ENCODE measurements at places on chromosomes 7 and 10.
A peak's percentile ranks its signal among the peaks of the same experiment; 100 is the strongest.

DNA sequence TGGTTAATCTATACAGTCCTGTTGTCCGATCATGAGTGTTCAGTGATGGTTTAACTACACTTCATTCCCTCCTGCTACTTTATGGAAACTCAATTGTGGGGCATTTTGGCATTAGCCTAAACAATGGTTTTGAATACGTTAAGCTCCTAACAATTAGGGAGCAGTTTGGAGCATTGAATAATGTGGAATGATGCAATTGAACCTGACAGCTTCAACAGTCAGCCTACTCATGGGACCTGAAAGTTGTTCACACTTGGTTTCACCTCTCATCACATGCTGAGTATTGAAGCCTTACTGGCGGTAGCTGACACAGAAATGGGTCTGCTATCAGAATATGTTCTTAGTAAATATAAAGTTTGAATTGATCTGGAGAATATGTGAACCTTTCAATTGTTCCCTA, 186.1 kb downstream of the MLLT10 start:
- DNase-seq: no peak

- DNase-seq: no peak
Measured at GRCh38 chr10:97234400-97234799, 48.6 kb upstream of the SLIT1 start.

DNA sequence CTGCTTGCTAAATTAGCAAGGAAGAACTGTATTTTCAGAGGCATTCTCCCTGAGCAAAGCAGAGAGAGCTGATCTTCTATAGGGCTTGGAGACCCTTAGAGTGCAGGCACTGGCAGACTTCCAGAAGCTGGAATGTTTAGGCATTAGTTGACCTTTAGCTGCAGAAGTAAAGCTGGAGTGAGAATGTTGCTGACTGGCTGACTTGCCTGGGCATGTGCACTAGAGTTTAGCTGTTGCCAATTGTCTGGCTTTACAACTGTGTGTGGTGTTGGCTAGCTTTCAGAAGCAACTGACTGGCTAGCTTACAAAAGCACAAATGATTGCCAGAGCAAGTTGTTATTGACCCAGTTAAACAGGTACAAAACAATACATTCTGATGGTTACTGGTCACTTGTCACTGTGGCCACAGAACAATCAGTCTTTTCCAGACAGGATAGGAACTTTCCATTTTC, 25.1 kb downstream of the FAM13C start:
- no peak for DNase-seq

DNA sequence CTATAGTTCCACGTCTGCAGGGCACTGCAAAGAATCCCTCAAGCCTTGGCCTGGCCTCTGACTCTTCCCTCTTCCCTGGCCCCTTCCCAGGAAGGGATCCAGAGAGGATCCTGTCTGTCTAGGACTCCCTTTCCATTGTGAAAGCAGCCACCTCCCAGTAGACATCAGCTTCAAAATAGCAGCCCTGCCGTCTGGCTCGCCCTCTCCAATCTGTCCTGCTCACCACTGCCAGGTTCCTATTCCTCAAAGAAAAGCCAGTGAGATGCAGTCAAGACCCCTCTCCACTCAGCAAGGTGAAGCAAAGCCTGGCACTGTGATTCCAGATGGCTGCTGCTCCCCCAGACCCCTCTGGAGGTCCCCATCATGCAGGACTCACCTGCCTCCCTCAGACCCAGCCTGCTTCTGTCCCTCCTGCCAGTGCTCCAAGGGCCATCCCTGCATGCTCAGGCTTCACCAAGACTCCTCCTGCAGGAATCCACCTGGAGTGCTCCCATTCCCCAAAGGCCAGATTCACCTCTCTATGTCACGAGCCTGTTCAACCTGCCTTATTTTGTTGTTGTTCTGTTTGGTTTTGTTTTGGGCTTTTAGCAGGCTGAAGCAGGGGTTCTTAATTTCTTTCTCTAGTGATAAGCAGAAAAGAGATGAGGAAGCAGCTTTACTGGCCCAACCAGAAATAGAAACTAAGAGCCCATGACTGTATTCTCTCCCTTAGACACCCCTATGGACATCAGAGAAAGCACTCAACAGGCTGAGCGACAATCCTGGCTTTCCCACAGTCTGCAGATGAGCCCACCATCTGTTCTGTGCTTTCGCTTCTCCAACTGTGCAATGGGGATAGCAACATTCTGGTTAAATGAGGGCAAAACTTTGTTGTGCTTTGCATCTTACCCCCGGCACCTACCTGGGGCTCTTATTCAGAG, 305.1 kb downstream of the GRID1 start:
- DNase-seq: no peak

DNA sequence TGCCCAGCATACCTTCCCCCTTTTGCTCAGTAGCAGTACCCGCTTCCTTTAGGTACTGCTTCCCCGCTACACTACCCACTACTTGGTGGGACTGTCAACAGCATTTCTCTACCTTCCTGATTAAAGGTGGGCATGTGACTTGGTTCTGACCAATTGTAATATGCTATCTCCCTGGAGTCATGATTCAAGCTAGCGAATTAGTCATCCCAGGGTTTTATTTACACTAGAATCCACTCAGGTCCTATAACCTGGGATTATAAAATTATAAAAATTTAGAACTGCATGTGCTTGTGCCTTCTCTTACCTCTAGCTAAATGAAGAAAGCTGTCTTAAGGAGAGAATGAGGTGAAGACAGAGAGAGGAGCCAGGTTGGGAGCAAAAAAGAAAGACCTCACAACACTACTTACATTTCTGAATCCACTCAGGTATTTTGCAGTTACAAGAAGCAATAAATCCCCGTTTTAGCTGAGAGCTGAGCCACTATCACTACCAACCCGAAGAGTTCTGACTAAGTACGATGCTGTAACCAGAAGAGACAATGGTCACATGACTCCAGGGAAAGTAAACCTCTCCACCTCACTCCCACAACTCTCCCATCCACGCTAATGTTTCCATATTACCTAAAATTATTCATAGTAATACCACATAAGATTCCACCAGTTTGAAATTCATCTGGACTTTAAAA, 9.7 kb downstream of the GBX1 start:
- DNase-seq: no peak

DNA sequence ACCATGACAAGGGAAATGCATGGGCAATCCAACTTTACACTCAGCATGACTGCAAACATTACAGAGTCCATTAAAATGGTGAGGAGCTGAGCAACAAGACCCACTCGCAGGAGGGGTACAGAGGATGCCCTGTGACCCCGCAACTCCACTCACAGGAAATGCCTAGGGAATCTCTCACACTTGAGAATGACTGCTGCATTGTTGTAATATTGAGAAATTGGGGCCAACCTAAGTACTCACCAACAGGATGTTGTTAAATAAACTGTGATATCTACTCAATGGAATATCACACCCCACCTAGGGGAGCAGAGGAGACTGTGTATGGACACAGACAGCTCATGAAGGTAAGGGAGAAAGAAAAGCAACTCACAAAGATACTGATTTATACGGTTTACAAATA, 53.4 kb upstream of the CAMK2B start:
- no peak for DNase-seq

- DNase-seq: peak; percentile 71
Measured at GRCh38 chr10:43160046-43160920, 22.0 kb downstream of the CSGALNACT2 start.

- no peak for DNase-seq
Measured at GRCh38 chr10:97788552-97789442, 17.0 kb upstream of the SFRP5 start.

GRCh38 chr7:46202379-46202778, 281.3 kb upstream of the IGFBP3 start:
- DNase-seq: no peak

DNA sequence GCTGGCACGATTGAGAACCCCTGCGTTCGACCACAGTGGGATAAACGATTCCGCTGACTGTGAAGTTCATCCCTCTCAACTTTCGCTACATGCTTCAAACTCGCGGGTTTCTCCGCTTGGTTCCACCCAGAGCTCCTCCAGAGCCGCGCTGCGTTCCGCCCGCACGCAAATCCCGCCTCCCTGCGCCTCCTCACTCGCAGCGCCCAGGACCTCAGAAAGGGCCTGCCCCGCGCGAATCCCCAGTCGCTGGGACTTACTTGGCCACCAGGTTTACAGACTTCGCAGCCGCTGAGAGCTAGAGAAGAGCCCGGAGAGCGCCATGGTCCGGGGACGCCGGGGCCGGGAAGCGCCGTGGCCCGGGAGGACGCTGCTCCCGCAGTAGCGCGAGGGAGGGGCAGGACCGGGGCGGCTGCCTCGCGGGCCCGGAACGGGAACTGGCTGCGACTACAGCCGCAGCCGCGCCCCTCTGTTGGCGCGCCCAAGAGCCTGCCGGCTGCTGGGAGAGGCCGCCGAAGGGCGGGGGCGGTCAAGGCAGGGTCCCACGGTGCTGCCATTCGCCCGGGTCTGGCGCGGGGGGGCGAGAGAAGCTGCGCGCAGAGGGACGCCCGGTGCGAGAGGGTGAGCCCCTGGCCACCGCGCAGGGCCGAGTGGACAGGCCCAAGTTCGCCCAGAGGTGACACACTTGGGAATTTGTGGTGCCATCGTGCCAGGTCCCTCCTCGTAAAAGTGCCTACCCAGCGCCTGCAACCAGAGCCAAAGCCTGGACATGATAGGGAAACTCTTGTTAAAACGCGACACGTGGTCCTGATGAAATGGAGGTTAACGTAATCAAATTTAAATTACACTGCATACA, at the start of gene NOD1:
Gene NOD1 (minus strand): TSS at position 436 of the 853 bp plus-strand sequence. CDS start 21,863 bp downstream, outside the sequence.
- DNase-seq: no peak

- DNase-seq: peak; percentile 42
Measured at GRCh38 chr7:75737856-75738603, 711 bp downstream of the HIP1 start.

- peak; percentile 37 for DNase-seq
Measured at GRCh38 chr10:11684717-11685645, 57.2 kb upstream of the ECHDC3 start.

- no peak for DNase-seq
Measured at GRCh38 chr10:84820120-84820519, 491.7 kb downstream of the CCSER2 start.

GRCh38 chr7:30846378-30846777, 65.3 kb upstream of the AQP1 start:
- no peak for DNase-seq

GRCh38 chr7:80661729-80662128, 23.3 kb downstream of the CD36 start:
- DNase-seq: no peak

DNA sequence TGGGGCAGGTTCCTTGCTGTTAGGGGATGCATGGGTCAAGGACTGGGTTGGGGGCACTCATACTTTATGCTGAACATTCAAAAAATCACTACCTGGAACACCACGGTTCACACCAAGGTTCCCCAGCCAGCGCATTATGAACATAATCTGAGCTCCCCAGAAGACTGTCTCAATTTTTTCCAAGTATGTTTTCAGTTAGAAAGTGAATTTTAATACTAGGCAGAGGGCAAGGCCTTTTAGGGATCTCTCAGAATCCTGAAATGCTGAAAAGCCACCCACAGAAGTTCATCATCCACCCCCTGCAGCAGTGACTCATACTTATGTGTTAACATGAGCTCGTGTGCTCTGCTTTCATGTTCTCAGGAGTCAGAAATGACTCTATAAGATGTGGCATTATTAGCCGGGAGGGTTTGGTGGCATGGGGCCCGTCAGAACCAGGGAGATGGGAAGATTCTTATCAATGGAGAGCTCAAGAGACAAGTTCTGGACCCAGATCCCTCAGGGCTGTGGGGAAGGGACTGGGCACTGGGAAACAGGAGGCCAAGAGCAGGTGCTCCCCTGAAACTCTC, 185.2 kb upstream of the ITGB1 start:
- DNase-seq: no peak

DNA sequence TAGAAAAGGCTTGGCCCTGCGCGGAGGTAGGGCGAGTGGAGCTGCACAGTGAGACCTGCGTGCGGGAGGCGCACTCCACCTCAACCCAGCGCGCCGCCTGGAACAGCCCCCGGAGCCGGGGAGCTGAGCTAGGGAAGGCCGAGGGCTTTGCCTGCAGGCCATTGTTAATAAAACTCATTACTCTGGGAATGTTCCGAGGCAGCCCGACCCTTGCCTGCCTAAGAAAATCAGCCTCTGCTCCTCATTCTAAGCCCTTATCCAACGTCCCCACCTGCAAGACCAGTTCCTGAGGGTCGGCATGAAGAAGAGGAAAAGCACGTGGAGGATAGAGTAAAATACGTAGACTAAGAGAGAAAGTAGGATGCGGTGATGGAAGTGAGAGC, 55.3 kb downstream of the C7orf25 start:
- DNase-seq: no peak

DNA sequence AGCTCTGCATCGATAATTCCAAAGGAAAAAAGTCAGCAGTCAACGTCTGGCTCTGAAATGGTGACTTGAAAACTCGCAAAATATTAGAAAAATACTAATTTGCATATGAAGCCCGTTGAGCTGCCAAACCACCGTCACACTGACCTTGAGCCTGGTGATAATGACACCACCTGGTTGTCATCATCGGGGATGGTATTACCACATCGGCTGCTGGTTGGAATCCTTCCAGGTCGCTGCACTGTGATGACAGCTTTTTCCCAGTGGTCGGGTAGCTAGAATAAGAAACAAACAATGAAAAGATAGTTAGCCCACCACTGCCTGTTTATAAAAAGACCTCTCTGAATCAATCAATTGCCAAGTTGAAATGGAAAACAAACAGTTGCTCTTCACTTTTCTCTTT, 41.6 kb downstream of the LAMB1 start:
- no peak for DNase-seq

- DNase-seq: no peak
Measured at GRCh38 chr10:121310151-121310711, 288.0 kb downstream of the FGFR2 start.

DNA sequence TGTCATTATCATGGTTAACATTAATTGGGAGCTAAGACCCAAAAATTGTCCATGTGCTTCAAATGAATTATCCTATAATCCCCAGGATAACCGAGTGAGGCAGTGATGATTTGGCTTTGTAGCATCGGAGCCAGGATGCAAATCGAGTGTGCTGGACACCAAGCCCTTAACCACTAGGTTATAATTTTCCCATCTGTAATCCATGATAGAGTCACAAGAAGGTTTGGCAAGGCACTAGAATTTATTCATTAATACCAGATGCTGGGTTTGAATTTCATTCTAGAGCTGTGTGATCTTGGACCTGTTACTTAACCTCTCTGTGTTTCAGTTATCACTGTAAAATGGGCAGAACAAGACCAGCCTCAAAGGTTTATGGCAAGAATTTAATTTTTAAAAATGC, 21.0 kb upstream of the ITGB1 start:
- DNase-seq: no peak
